HT1080 (cell line): ENCODE measurements at places on chromosomes 5 and 9.

GRCh38 chr9:71984403-71984802 lies 73.0 kb downstream of the C9orf85 start:
- peak; percentile 4 for DNase-seq

GRCh38 chr9:136244122-136244968 lies 1.3 kb downstream of the QSOX2 start:
- no peak for DNase-seq

GRCh38 chr5:133681896-133682295 lies 69.6 kb upstream of the FSTL4 start:
- no peak for DNase-seq

DNA sequence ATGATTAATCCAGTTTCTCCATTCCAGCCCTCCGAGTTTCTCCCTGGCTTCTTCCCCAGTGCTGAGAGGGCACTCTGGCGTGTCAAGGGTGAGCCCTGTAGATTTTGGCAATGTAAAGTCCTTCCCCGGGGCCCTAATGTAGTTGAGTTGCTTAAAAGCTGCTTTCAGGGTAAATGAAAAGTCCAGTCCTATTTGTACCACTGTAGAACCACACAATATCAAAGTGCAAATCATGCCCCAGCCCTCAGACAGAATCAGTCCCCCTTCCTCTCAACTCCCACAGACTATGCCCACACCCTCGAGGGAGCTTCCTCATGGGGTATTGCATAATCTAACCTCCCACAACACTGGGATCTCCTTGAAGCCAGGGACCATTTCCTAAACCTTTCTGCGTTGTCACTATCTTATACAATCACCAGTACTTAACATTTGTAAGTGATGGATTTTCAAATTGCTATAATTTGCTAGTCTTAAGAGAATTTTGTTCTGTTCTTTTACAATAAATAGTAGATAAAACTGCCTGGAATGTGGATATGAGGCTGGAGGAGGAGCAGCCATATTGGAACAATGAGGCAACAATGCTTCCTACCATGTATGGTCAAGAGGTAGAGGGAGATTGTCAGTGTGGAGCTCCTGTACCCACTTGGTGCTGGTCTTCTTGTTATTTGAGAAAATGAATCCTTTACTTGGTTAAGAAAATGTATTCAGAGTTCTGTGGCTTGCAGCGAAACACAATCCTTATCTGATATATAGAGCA lies 34.4 kb downstream of the ZNF366 start:
- no peak for DNase-seq

DNA sequence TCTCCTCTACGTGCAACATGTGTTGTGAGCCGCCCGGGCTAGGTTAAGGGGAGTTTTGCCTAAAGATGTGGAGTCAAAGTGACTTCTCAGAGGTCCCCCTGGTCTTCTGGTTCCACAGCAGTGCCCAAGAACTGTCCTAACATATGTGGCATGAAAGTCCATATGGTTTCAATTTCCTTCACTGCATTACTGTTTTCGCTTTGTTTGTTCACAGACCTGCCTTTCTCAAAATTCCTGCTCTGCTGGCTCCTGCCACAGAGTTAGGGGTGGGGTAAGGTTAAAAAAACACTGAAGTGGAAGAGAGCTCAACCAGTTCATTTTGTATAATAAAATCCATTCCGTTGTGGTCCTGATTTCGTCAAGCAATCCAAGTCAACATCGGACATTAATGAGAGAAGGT lies 289.4 kb downstream of the DMAC1 start:
- no peak for DNase-seq

DNA sequence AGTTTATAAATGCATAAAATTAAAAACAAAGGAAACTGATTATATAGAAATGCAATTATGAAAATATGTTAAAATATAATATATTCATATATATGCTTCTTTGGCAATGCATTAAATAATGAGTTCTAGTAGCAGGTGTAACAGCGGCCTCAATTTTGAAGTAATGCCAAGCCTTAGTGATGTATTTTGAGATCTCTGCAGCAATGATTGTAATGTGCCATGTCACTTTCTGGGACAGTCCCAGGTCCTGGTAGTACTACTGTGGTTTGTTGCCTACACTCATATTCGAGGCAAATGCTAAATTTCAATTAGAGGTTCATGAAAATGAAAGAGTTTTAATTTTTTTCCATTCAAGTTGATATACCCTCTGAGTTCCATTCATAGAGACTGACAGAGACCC lies 75.8 kb upstream of the ORM1 start:
- no peak for DNase-seq

DNA sequence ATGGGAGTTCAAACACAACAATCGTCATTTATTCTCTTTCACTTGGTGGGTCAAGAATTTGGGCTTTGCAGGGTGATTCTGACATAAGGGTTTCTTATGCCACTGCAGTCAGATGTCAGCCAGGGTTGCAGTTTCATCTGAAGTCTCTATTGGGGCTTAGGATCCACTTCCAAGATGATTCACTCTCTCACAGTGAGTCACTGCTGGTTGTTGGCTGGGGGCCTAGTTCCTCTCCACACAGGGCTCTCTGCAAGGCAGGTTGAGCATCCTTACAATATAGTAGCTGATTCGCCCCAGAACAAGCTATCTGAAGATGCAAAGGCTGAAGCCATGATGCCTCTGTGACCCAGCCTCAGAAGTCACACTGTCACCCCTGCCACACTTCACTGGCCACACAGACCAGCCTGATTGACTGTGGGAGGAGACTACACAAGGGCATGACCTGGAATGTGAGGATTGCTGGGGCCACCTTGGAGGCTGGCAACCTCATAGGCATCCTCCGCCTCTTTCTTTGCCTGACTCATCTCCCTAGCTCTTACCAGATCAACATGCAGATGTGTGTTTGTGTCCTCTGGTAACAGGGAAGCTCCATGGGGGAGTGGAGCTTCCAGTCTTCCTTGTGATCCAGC lies 4.5 kb upstream of the CARD19 start:
- DNase-seq, result peak; percentile 82

DNA sequence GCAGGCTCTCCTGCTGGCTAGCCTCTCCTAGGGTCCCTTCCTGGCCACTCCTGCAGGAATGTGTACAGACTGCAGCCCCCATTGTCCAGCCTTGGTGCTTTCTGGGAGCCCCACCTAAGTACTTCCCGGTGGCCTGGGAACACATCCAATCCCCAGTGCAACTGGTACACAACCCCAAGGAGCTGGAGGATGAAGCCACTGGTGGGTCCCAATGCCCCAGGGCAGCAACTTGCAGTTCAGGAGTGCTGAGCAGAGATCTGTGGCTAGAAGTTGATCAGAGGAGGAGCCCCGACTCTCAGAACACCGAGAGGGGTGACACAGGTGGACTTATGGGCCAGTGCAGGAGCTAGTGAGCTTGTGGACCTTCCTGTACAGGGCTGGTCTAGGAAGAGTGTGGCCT lies 1093.7 kb upstream of the ACO1 start:
- DNase-seq, result no peak

DNA sequence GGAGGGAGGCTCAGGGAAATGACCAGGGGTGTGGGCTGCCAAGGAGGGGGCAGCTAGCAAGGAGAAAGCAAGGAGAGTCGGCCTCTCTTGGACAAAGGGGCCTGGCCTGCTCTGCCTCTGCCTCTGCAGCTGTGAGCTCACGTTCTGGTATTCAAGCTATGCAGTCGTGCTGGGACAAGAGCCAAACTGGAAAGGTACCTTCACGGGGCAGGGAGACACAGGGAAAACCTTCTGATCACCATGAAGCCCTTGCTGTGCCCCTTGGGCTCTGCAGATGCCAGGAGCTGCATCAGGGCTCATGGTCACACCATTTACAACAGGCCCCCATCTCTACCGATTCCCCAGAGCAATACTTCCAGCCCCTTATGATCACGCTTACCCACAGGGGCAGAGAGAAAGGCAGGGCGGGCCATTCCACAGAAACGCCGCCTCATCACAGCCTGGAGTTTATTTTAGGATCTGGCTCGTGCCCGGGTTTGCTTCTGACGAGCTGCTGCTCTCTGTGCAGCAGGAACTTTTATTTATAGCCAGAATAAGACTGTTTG lies 63.2 kb downstream of the PRRT1B start:
- peak; percentile 76 for DNase-seq

GRCh38 chr5:115392611-115393010 lies 96.2 kb upstream of the CCDC112 start:
- no peak for DNase-seq

GRCh38 chr5:100575815-100576214 lies 40.6 kb downstream of the FAM174A start:
- no peak for DNase-seq

DNA sequence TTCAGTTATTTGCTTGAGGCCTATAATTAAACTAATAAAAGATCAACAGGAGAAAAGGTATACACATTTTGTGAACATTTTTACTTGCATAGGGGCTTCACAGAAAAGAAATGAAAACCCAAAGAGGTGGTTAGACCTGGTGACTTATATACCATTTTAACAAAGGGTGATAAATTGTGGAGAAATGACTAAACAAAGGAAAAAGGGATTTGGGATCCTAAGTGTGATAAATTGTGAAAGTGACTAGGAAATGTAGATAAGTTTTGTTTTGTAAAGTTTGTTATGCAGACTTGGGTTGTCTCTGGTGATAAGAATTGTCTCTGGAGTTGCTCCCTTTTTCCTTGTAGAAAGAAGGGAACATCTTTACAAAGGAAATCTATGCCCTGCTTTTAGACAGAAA lies 86.1 kb upstream of the ZNF608 start:
- DNase-seq, result no peak

- DNase-seq, result no peak
These were observed 615.7 kb upstream of the ARRDC3 start for GRCh38 chr5:91998774-91999173.

DNA sequence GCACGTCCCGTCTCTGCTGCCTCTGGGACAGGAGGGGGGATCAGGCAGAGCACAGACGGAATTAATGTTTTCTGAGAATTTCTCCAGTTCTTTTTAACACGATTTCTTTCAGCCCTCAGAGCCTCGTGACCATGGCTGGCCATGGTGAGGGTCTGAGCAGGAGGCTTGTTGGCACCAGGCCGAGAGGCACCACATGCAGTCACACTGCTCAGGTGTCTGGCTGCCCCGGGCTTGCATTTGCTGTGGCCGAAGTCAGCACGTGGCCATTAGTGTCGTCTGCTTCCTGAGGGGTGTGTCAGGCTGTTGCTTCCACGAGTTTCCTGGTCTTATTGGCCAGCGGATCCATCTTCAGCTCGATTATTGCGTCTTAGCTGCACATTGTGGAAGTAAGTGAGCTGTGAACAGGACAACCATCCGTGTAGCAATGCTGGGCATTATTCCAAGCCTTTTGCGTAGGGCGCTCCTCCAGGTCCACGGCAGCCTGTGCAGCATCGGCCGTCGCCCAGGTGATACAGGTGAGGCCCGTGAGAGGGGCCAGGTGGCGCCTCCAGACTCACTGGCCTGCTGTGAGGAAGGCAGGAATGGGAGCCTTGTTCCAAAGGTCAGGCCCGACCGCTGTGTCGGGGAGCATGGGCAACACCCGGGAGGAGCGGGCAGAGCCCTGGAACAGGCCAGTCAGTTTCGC lies 114.2 kb upstream of the CACNA1B start:
- DNase-seq, result no peak

DNA sequence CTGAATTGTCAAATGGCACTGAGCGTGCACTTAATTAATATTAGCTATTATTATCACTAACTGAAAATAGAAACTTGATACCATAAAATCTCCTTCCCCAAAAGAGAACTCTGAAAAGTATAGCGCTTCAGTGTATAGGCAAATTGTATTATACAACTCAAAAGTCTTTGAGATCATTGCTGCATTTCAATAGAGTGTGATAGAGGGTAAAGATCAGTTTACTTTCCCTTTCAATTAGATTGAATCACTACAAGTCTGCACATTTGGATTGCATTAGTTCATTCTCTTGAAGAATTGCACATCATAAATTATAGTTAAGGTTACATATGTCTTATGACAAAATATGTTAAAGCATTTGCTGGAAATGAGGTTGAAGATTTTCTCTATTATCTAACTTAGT lies 13.4 kb upstream of the GRIN3A start:
- DNase-seq, result no peak

DNA sequence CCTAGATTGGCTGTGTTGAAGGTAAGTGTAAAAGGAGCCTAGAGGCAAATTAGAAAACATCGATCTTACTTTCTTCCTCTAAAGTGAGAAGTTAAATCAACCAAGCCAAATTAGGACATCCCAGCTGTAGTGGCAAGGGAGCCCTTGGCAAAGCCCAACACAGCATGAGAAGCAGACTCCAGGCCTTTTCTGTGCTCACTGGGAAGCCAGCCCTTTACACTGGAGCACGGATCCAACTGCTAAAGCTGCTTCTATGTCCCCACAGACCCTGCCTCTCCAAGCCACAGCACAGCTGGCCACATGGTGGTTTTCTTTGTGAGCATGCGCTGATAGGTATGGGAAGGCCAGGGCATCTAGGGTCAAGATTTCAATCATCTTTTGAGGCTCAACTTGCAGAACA lies 94.1 kb downstream of the APBA1 start:
- no peak for DNase-seq

- DNase-seq, result no peak
These were observed 87.8 kb downstream of the JAK2 start for GRCh38 chr9:5072871-5073270.
